ENCODE measurements at places on chromosomes 2 and 18.

- peak; percentile 43 for DNase-seq
These were observed 106.5 kb downstream of the ZNF532 start for GRCh38 chr18:58970943-58971790.

DNA sequence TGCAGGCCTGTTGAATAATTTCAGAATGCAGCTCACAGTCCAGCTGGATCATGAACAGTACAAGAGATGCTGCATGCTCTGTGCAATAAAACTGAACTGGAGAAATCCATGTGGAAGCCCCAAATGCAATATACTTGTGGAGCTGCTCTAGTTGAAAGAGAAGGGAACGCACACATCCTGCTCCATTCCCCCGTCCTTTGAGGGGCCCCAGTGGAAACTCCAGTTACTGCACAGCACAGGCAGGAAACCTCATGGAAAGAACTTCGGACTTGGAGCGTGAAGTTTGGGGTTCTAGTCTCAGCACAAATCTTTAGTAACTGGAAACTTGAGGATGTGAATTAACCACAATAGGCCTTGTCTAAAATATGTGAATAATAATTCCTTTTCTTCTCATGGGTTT, 73.2 kb downstream of the PLA2R1 start:
- no peak for DNase-seq

DNA sequence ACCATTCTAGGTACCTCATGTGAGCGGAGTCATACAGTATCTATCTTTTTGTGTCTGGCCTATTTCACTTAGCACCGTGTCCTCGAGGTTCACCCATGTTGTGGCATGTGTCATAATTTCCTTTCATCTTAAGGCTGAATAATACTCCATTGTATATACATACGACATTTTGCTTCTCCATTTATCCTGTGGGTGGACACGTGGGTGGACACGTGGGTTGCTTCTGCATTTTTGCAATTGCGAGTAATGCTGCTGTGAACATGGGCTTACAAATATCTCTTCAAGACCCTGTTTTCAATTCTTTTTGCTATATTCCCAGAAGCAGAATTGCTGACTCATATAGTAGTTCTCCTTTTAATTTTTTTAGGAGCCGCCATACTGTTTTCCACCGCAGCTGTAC, 243.6 kb upstream of the EPAS1 start:
- no peak for DNase-seq

GRCh38 chr2:6089474-6089873, 397.3 kb downstream of the SOX11 start:
- DNase-seq, result no peak

DNA sequence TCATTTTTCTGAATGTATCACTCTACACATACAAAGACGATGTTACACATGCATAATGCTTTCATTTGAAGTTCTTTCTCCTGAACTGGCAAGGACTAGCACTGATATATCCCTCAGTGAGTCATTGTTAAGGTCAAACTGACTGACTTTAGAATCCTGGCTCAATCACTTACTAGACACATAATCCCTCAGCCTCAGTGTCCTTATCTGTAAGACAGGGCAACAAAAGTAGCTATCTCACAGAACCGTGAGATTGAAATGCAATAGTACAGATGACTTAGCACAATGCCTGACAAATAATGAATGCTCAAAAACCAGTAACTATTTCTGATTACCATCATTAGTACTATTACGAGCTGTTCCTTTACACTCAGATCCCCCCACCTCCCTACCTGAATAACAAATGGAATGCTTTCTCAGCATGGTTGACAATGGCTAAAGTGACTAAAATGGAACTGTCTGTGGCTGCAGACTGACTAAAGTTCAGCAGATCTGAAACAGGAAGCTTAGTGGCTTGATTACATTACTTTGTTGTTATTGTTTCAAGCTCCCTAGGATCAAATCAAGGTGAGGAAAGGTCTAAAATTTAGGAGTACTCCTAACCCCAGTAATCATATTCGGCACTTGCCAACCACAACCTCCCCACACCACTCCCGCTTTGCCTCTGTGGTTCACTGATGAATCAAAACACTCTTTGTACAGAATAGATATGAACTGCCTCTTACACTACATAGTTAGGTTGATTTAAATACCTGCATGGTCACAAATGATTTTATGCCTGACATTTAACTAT, 35.8 kb upstream of the CACNB4 start:
- DNase-seq, result peak; percentile 30

DNA sequence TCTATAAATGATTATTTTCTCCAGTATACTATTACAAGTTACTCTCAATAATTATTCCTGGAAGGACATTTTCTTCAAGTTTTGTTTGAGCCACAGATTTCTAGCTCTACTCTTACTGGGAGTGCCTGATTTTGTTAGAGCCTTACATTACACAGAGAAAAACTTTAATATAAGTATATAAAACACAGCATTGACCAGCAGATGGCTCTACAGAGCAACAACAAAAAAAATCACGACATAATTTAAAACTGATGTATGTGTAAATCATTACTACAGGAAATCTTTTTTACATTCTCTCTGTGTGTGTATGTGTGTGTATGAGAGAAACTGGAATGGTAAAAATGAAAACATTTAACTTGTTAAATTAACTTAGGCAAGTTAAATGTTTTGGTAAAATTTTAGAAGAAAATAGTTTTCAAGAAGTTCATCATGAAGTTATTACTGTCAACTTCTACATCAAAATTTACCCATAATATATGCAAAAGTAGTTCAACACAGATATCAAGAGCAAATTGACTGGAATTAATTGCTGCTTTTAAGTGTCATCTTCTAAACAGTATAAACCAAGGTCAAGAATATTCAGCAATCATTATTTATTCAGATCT, 103.3 kb downstream of the MDH1 start:
- peak; percentile 48 for DNase-seq

DNA sequence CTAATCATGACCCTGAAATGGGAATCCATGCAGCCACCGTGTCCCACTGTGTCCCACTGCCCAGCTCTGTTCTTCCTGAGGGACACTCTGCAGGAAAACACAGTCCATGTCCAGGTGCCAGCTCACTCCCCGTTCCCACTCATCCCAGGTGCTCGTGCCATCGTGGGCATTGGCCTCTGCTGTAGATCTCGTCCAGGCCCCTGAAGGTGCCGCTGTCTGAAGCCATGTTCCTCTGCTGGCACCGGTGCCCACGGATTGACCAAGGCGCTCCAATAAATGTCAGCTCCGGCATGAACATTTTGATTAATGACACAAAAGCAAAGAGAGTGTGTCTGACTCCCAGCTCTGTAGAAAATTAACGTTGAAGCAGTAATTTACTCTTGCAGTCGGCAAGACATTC, 280.1 kb upstream of the SALL3 start:
- DNase-seq, result no peak

DNA sequence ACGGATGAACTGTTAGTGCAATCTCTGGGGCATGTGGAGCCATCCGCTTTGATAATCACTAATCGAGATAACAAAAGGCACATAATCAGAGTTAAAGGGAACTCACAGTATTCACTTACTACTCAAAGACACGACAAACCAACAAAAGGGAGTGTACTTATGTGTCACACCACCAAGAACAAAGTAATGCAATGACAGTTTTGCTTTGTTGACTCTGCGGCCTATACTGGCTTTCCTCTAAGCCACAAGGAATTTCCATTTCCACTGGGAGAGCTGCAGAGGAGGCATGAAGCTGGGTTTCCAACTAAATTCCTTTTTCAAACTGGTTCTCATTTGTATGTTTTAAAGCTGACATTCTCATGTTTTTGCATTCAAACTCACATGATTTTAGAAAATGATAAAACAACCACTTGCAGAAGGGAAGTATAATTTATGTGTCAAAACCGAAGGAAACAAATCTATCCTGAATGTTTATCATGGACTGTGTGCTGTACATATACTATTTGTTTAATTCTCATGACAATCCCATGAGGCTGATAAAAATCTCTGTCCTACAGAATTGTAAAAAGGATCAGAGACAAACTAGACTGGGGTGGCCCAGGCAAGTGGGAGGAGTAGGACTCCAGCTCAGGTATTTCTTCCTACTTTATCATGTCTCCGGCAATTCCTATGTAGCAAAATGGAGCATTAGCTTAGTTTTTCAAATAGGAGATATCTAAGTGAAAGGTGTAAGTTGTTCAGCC, 149.6 kb upstream of the SMAD7 start:
- DNase-seq, result no peak

GRCh38 chr2:3179626-3180025, 198.0 kb downstream of the EIPR1 start:
- DNase-seq, result no peak

DNA sequence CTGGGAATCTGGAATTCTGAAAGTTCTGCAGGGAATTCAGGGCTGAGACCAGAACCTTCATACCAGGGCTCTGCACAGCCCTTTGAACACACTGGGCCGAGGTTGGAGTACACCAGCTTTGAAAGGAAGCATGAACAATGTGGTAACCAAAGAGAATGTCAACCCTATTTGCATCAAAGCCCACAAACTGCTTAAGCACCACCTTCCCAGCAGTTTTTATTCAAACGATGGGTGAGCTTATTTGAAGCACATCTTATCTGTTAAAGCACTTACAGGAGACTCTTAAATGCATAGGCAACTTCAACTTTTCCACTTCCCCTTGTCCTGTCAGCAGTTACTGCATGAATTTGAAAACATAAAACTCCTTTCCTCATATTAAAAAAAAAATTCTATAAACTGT, 96.6 kb downstream of the TXNL1 start:
- no peak for DNase-seq

DNA sequence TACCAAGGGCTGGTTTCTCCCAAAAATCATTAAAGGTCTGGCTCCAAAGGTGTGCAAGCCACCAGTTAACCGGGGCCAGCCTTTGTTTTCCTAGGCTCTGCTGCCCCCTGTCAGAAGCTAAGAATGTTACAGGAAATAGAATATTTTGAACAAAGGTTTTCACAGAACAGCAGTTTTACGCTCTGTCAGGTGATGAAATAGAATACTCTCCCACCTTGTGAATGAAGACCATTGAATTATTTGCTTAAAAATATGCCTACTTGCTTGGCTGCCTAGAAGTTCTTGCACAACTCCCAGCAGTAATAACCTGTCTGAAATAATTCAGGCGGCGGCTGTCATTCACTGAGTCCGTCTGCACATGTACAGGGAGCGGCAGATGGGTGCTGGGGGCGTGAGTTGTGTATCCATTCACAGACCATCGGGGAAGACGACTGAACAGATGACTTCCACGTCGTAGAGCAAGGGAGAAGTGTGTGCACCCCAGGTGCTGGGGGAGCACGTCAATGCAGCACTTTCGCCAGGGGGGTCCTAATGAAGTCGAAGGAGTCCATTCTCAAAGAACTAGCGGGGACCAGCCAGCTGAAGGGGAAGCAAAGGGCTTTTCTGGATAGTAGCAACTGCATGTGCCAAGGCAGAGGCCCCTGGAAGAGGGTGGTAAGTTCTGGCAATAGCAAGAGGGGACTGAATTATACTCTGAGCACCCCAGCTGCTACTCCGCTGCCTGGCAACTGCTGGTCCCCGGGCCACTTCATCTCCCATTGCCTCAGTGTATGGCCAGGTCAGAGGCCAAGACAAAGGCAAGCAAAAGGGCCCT, 56.1 kb downstream of the SF3B1 start:
- DNase-seq, result peak; percentile 72

Measured in GM13977 (cell line).